CD4-positive, alpha-beta memory T cell (primary cell): ENCODE measurements at places on chromosomes 6 and 20. TPM values are rescaled to one million over a fixed set of nuclear protein-coding genes. Genes with fewer than 3 reads are reported as not detected.

The EPB41L2 gene
- 18.4 TPM for total RNA-seq

The CDSN gene
- not detected for total RNA-seq

The MICAL1 gene
- 76.5 TPM for total RNA-seq

The DYNLRB1 gene
- total RNA-seq, result 75.5 TPM

The ARHGAP18 gene
- total RNA-seq, result 4.6 TPM

The NTSR1 gene
- 0.30 TPM for total RNA-seq

The SIRPG gene
- total RNA-seq, result 34.9 TPM

- no peak overlapping the region for H3K4me3 ChIP-seq
- no peaks in the 10 kb centered on the region for H3K27me3 ChIP-seq
- H3K4me1 ChIP-seq, result peaks cover 27% of the 10 kb centered on the region
- H3K36me3 ChIP-seq, result no peaks in the 10 kb centered on the region
Observed at GRCh38 chr6:137361701-137362100, 132.5 kb downstream of the OLIG3 start.

- DNase-seq, result no peak
- H3K4me3 ChIP-seq, result no peak overlapping the region
- no peaks in the 10 kb centered on the region for H3K4me1 ChIP-seq
- no peaks in the 10 kb centered on the region for H3K27me3 ChIP-seq
Observed at GRCh38 chr20:48682529-48683363, 145.1 kb downstream of the PREX1 start.

- H3K36me3 ChIP-seq, result no peaks in the 10 kb centered on the region
- H3K27ac ChIP-seq, result no peak overlapping the region
- H3K4me1 ChIP-seq, result no peaks in the 10 kb centered on the region
- H3K4me3 ChIP-seq, result no peak overlapping the region
- DNase-seq, result no peak
Observed at GRCh38 chr6:129921169-129921817, 60.2 kb upstream of the TMEM244 start.

GRCh38 chr20:46255440-46256104, 52.7 kb downstream of the CDH22 start:
- no peak overlapping the region for H3K4me3 ChIP-seq
- no peaks in the 10 kb centered on the region for H3K36me3 ChIP-seq
- peaks cover 24% of the 10 kb centered on the region for H3K27me3 ChIP-seq
- DNase-seq, result peak; percentile 24
- H3K4me1 ChIP-seq, result no peaks in the 10 kb centered on the region

- H3K36me3 ChIP-seq, result no peaks in the 10 kb centered on the region
- no peaks in the 10 kb centered on the region for H3K4me1 ChIP-seq
- H3K27ac ChIP-seq, result no peak overlapping the region
- H3K27me3 ChIP-seq, result no peaks in the 10 kb centered on the region
- H3K4me3 ChIP-seq, result no peak overlapping the region
Observed at GRCh38 chr6:84500726-84501125, 263.7 kb downstream of the TBX18 start.

DNA sequence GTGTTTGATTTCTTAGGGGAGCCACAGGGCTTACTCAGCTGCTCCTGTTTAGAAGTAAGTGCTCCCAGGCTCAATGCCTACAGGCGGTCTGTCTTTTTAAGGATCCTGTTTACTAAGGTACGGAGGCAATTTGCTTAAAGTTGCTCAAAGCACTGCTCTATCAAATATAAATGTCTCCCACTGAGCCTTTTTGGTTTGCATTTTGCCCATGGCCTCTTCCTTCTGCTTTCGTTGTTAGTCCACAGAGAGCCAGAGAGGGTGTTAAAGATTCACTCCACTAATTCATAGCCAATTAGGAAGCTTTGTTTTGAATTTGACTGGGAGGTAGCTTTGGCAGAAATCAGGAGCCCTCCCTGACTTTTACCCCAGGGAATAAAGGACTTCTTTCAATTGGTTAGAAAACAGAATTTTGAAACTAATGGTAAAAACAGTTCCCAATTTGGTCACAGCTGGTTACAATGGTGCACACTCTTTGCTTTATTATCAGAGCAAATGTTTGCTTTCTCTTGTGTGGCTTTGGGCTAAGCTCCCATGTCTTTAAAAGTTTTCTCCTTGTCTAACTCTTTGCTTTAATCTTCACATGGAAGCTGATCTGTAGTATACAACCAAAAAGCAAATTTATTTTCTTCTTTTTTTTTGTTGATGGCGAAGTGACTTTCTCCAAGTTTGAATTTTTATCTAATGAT, 126.2 kb downstream of the IMPG1 start:
- no peaks in the 10 kb centered on the region for H3K36me3 ChIP-seq
- no peaks in the 10 kb centered on the region for H3K4me1 ChIP-seq
- H3K27ac ChIP-seq, result no peak overlapping the region
- no peaks in the 10 kb centered on the region for H3K27me3 ChIP-seq
- no peak overlapping the region for H3K4me3 ChIP-seq
- no peak for DNase-seq

DNA sequence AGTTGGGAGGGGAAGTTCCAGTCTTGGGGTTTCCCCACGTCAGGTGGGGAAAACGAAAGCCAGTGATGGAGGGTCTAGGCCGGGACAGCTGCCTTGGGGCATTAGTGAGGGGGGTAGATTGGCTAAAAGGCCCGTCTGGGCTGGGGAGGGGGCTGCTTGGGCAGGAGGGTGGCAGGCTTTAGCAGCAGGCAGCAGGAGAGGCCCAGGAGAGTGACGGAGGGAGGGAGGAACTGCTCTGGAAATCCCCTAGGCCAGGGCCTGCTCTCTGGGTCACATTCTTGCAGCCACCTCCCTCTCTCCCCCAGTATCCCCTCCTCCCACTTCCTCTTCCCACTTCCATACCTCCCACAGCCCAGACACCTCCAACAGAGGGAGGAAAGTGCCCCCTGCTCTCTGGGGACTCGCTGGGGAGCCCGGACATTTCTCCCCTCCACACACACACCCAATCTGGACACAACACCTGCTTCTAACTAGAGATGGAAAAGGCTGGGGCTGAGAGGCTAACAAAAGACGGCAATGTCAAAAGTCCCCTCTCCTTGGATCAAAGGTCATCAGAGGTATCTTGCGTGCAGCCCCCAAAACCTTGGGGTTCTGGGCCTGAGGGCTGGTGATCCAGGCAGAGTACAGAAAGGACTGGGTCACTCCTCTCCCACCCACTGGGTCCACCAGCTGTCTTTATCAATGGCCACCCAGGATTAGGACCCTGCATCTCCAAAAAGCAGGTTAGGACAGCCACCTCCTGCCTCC, 1.8 kb downstream of the NFKBIE start:
- H3K27ac ChIP-seq, result peak overlapping the region; percentile 96
- H3K27me3 ChIP-seq, result no peaks in the 10 kb centered on the region
- H3K4me1 ChIP-seq, result peaks cover 38% of the 10 kb centered on the region
- H3K36me3 ChIP-seq, result peaks cover 23% of the 10 kb centered on the region
- peak overlapping the region; percentile 89 for H3K4me3 ChIP-seq
- DNase-seq, result no peak

DNA sequence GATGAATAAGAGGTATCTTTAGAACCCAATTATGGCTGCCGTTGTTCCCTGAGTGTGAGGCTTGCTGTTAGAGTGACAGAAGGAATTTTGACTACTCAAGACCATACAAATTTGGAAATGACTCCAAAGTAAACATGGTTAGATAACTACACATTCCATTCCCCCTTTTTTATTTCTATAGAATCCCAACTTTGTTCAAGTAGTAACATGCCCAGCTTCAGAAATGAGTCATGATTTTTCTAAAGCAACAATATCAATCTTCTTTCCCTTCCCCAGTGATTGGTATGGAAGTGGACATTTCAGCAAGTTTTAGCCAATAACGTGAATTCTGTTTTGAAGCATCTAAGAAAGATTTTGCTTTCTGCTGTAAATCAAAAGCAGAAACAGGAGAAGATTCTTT, 37.8 kb downstream of the HCRTR2 start:
- H3K27ac ChIP-seq, result no peak overlapping the region
- no peak overlapping the region for H3K4me3 ChIP-seq
- no peaks in the 10 kb centered on the region for H3K4me1 ChIP-seq
- H3K36me3 ChIP-seq, result no peaks in the 10 kb centered on the region
- H3K27me3 ChIP-seq, result no peaks in the 10 kb centered on the region
- no peak for DNase-seq

- peaks cover 64% of the 10 kb centered on the region for H3K4me1 ChIP-seq
- peak overlapping the region; percentile 42 for H3K27ac ChIP-seq
- no peak overlapping the region for H3K4me3 ChIP-seq
- H3K36me3 ChIP-seq, result no peaks in the 10 kb centered on the region
- no peaks in the 10 kb centered on the region for H3K27me3 ChIP-seq
Observed at GRCh38 chr6:2861060-2861821, 19.6 kb upstream of the SERPINB1 start.

DNA sequence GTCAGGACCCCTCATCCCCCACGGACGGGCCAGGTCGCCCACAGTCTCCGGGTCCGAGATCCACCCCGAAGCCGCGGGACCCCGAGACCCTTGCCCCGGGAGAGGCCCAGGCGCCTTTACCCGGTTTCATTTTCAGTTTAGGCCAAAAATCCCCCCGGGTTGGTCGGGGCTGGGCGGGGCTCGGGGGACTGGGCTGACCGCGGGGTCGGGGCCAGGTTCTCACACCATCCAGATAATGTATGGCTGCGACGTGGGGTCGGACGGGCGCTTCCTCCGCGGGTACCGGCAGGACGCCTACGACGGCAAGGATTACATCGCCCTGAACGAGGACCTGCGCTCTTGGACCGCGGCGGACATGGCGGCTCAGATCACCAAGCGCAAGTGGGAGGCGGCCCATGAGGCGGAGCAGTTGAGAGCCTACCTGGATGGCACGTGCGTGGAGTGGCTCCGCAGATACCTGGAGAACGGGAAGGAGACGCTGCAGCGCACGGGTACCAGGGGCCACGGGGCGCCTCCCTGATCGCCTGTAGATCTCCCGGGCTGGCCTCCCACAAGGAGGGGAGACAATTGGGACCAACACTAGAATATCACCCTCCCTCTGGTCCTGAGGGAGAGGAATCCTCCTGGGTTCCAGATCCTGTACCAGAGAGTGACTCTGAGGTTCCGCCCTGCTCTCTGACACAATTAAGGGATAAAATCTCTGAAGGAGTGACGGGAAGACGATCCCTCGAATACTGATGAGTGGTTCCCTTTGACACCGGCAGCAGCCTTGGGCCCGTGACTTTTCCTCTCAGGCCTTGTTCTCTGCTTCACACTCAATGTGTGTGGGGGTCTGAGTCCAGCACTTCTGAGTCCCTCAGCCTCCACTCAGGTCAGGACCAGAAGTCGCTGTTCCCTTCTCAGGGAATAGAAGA, 978 bp downstream of the HLA-A start:
- peaks cover 43% of the 10 kb centered on the region for H3K36me3 ChIP-seq
- no peaks in the 10 kb centered on the region for H3K27me3 ChIP-seq
- H3K4me1 ChIP-seq, result peaks cover 54% of the 10 kb centered on the region
- peak overlapping the region; percentile 57 for H3K4me3 ChIP-seq
- DNase-seq, result no peak
- H3K27ac ChIP-seq, result peak overlapping the region; percentile 100

DNA sequence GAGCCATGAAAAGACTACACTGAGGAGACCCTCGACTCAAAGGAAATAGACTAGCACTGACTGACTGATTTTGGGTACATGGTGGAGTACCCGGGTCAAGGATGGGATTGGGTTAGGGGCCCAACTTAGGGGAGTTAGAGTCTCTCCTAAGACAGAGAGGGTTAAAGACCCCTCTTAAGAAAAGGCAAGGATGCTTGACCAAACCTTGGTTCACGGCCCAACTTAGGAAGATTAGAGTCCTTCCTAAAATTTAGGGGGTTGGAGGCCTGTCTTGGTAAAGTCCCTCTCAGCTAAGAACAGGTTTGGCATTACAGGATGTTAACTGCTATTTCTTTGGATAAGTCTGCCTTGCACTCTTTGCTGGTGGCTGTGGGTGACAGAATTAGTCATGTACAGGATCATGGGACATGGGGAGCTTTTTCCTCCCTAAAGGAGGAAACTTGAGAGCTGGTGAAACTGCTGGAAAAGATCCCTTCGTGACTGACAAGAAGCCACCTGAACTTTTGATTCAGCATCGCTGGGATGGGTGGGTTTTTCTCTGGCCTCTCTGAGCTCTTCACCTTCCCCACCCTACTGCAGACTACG, 12.3 kb upstream of the SLC22A16 start:
- H3K36me3 ChIP-seq, result no peaks in the 10 kb centered on the region
- no peaks in the 10 kb centered on the region for H3K4me1 ChIP-seq
- DNase-seq, result no peak
- no peak overlapping the region for H3K27ac ChIP-seq
- no peaks in the 10 kb centered on the region for H3K27me3 ChIP-seq

DNA sequence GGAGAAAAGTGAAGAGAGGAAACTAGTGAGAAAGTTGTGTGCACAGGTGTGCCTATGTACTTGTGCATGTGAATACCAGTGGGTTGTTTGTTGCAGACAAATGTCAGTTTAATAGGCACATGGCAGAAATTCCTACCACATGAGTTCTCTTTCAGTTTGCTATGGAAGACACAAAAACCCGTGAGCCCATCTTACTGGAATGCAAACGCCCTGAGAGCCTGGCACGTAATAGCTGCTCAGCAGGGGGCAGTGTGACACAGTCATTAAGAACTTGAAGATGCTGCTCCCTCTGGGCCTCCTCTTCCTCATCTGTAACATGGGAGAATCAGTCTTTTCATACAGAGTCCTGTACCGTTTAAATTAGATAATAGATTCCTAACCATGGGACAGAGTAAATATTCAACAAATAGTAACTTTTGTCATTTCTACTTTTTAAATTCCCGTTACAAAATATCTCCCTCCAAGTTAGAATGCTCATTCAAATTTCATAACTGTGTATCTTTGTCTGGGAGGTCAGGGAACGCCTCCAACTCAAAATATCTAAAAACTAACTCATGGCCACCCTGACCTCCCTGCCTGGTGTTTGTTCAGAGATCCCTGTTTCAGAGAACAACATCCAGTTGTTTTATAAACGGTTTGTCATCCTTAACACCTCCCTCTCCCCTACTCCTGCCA, 802.9 kb downstream of the MAFB start:
- H3K27ac ChIP-seq, result no peak overlapping the region
- H3K4me3 ChIP-seq, result no peak overlapping the region
- no peaks in the 10 kb centered on the region for H3K4me1 ChIP-seq

GRCh38 chr6:87407561-87407900, 241 bp upstream of the CFAP206 start:
- H3K4me1 ChIP-seq, result peaks cover 11% of the 10 kb centered on the region
- peak overlapping the region; percentile 61 for H3K4me3 ChIP-seq
- no peaks in the 10 kb centered on the region for H3K36me3 ChIP-seq
- no peak for DNase-seq

DNA sequence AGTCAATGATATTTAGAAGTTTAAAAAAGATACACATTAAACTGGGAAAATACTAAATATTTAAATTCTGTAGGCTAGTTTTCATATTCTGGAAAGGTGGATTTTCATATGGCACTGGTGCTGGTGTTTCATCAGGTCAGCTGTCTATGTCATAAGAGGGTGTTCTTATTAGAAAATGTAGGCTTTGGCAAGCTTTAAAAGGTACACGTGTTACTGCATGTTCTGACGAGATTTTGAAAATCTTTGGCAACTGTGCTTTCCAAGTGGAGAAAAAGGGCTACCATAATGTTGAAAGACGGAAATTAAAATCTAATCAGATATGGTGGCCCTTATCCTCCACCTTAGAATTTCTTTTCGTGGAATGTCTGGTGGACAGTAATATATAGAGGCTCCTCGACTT, 30.0 kb downstream of the SLC22A3 start:
- no peak overlapping the region for H3K27ac ChIP-seq
- H3K27me3 ChIP-seq, result no peaks in the 10 kb centered on the region
- DNase-seq, result no peak
- no peak overlapping the region for H3K4me3 ChIP-seq
- H3K36me3 ChIP-seq, result no peaks in the 10 kb centered on the region
- H3K4me1 ChIP-seq, result no peaks in the 10 kb centered on the region
